ENCODE measurements at places on chromosomes 2 and 18. TPM values are rescaled to one million over a fixed set of nuclear protein-coding genes. Genes with fewer than 3 reads are reported as not detected.

CRYBA2 gene
- not detected for total RNA-seq

EIPR1 gene
- total RNA-seq = 17.9 TPM

LYG1 gene
- total RNA-seq = not detected

SPAST gene
- 13.6 TPM for total RNA-seq

ERFE gene
- 1.3 TPM for total RNA-seq

FOXI3 gene
- not detected for total RNA-seq

ATL2 gene
- total RNA-seq = 22.7 TPM

SPATS2L gene
- total RNA-seq = 90.3 TPM

VPS54 gene
- total RNA-seq = 22.1 TPM

COLEC12 gene
- total RNA-seq = 21.3 TPM

ANTXR1 gene
- 253 TPM for total RNA-seq

GRCh38 chr2:43047187-43047780, 179.1 kb downstream of the ZFP36L2 start:
- H3K4me3 ChIP-seq = no peak overlapping the region
- peaks cover 22% of the 10 kb centered on the region for H3K4me1 ChIP-seq
- DNase-seq = no peak

DNA sequence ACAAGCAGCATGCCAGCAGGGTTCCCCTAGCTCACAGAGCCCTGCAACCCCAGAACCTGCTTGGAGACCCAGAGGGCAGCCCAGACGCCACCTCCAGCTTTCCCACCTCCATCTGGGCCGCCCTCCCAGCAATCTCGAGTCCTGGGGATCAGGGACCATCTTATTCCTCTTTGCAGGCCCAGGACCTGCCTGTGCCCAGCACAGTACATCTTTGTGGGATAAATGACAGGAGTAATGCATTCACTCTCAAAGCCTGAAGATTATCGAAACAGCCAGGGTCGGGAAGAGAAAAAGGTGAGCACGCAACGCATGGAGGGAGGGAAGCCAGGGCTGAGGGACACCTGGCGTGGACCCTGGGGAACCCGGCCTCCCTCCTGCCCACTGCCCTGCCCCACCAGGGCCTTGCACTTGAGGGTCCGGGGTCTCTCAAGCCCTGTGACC, 144.1 kb downstream of the NDUFA10 start:
- DNase-seq = no peak
- H3K4me3 ChIP-seq = no peak overlapping the region
- no peaks in the 10 kb centered on the region for H3K27me3 ChIP-seq
- peak overlapping the region; percentile 88 for H3K27ac ChIP-seq

- H3K27me3 ChIP-seq = no peaks in the 10 kb centered on the region
- H3K27ac ChIP-seq = no peak overlapping the region
- H3K4me3 ChIP-seq = no peak overlapping the region
- no peak for DNase-seq
Observed at GRCh38 chr2:38174646-38175423, 98.9 kb upstream of the CYP1B1 start.

- DNase-seq = no peak
- H3K36me3 ChIP-seq = no peaks in the 10 kb centered on the region
- no peak overlapping the region for H3K4me3 ChIP-seq
Observed at GRCh38 chr2:190455358-190456095, 47.4 kb downstream of the MFSD6 start.

GRCh38 chr2:233173115-233173514, 78.4 kb upstream of the ATG16L1 start:
- no peak for DNase-seq
- H3K36me3 ChIP-seq = no peaks in the 10 kb centered on the region
- H3K27me3 ChIP-seq = no peaks in the 10 kb centered on the region
- H3K4me1 ChIP-seq = no peaks in the 10 kb centered on the region
- no peak overlapping the region for H3K4me3 ChIP-seq
- no peak overlapping the region for H3K27ac ChIP-seq

GRCh38 chr2:132519566-132519965, 103.0 kb downstream of the GPR39 start:
- no peaks in the 10 kb centered on the region for H3K27me3 ChIP-seq
- no peak for DNase-seq
- H3K36me3 ChIP-seq = no peaks in the 10 kb centered on the region
- no peak overlapping the region for H3K4me3 ChIP-seq

DNA sequence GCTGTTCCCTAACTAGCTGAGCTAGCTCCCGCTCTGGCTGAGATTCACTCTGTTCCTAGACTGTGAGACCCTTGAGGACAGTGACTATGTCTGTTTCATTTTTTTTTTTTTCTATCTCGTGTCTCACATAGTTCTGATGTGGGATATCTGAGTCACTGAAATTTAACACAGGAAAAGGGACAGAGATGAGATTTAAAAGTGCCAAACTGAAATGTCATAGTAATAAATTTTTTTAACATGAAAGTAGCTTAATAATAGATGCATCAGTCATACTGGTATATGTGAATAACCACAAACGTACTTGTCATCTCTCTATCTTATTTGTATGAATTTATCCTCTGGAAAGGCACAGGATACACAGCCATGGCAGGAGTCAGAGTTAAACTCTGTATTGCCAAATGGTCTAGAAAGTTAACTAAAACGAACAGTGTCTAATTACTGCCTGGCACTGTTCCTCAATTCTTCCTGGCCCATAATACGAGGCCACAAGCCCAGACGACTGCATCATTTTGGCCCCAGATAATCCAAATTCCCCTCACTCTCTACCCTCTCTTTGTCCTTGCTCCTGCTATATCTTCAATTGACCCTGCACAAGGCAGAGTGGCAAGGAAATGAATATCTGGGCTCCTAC, 87.5 kb downstream of the SATB2 start:
- no peaks in the 10 kb centered on the region for H3K36me3 ChIP-seq
- no peaks in the 10 kb centered on the region for H3K4me1 ChIP-seq
- no peak overlapping the region for H3K27ac ChIP-seq
- no peaks in the 10 kb centered on the region for H3K27me3 ChIP-seq

DNA sequence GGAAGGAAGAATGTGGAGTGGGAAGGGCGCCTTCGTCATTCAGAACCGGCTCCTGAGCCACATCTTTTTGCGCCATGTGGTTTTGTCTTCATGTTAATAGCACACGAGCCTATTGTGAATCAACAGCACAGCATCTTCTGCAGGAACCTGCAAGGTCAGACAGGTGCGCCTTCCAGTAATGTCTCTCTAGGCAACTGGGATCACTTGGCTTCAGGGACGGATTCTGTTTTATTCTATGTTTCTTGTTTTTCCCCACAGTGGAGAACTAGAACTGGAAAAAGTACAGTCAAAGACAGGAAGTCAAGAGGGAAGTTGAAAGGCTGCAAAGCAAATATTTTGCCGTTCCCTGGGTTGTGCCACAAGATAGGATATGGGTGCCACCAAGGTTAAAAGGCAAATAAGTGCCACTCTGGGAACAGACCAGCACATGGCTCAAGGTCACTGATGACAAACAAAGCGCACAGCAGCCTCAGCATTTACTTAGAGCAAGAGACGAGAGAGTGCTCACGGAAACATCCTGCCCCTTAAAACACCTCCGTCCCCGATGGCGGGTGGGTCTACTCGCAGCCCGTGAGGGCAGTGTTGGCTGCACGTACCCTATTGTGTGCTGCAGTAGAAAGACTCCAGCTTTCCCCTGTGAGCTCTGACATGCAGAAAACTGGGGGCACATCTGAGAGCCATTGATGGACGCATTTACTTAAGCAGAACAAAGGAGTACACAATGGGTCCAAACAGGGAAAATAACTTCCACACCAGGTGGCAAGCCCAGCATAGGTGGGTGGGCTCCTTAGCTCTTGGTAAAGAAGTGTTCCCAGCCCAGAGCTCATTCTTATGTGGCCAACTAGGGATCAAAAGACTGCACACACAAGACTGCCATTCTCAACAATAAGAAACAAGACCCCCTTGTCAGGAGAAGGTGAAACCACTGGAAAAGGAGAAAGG, 107.2 kb upstream of the PARD3B start:
- no peaks in the 10 kb centered on the region for H3K27me3 ChIP-seq
- no peak for DNase-seq
- no peak overlapping the region for H3K27ac ChIP-seq
- H3K36me3 ChIP-seq = no peaks in the 10 kb centered on the region
- no peaks in the 10 kb centered on the region for H3K4me1 ChIP-seq
- H3K4me3 ChIP-seq = no peak overlapping the region

GRCh38 chr2:241168366-241168765, 18.1 kb downstream of the PPP1R7 start:
- H3K4me3 ChIP-seq = no peak overlapping the region
- peaks cover 47% of the 10 kb centered on the region for H3K36me3 ChIP-seq
- H3K4me1 ChIP-seq = no peaks in the 10 kb centered on the region
- no peaks in the 10 kb centered on the region for H3K27me3 ChIP-seq
- no peak for DNase-seq

GRCh38 chr2:234689911-234690379, 193.1 kb upstream of the ARL4C start:
- H3K36me3 ChIP-seq = no peaks in the 10 kb centered on the region
- peaks cover 28% of the 10 kb centered on the region for H3K4me1 ChIP-seq
- no peaks in the 10 kb centered on the region for H3K27me3 ChIP-seq
- no peak overlapping the region for H3K4me3 ChIP-seq

- no peak overlapping the region for H3K4me3 ChIP-seq
- no peaks in the 10 kb centered on the region for H3K27me3 ChIP-seq
- DNase-seq = no peak
- no peaks in the 10 kb centered on the region for H3K36me3 ChIP-seq
Observed at GRCh38 chr2:124983595-124983994, 958.5 kb downstream of the CNTNAP5 start.

- no peak overlapping the region for H3K27ac ChIP-seq
- H3K4me1 ChIP-seq = no peaks in the 10 kb centered on the region
- H3K27me3 ChIP-seq = no peaks in the 10 kb centered on the region
- no peak overlapping the region for H3K4me3 ChIP-seq
- H3K36me3 ChIP-seq = no peaks in the 10 kb centered on the region
Observed at GRCh38 chr2:33730193-33730592, 131.1 kb upstream of the FAM98A start.

DNA sequence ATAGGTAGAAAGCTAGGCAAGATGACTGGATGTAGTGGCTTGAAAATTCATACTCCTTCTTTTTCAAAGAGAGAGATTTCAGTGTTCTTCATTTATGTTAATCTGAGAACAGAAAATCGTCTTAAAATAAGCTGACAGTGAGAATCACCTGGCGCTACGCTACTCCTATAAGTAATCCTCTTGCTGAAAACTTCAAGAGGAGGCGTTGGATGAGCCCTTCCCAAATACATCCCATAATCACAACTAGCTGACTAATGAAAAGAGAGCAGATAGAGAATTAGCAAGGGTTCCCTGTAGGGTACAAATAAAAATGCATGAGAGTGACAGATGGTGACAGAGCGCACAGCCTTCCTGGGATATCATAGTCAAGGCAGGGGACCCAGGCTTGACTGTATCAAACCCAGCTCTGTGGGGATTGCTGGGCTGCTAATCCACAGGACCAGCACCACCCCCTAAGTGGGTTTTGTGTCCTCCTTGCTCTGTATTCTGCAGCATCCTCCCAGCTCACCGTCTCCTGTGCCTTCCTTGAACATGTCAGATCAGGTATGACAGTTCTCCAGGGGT, 280.2 kb downstream of the SP3 start:
- H3K4me3 ChIP-seq = no peak overlapping the region
- no peaks in the 10 kb centered on the region for H3K4me1 ChIP-seq
- no peaks in the 10 kb centered on the region for H3K36me3 ChIP-seq
- H3K27ac ChIP-seq = no peak overlapping the region
- DNase-seq = no peak

GRCh38 chr2:132757002-132757589, 87.1 kb upstream of the LYPD1 start:
- no peak for DNase-seq
- H3K27ac ChIP-seq = no peak overlapping the region
- no peaks in the 10 kb centered on the region for H3K36me3 ChIP-seq
- H3K4me3 ChIP-seq = no peak overlapping the region
- no peaks in the 10 kb centered on the region for H3K27me3 ChIP-seq

- no peak overlapping the region for H3K4me3 ChIP-seq
- H3K36me3 ChIP-seq = no peaks in the 10 kb centered on the region
- no peak overlapping the region for H3K27ac ChIP-seq
Observed at GRCh38 chr2:113965644-113966043, 75.8 kb downstream of the ACTR3 start.

DNA sequence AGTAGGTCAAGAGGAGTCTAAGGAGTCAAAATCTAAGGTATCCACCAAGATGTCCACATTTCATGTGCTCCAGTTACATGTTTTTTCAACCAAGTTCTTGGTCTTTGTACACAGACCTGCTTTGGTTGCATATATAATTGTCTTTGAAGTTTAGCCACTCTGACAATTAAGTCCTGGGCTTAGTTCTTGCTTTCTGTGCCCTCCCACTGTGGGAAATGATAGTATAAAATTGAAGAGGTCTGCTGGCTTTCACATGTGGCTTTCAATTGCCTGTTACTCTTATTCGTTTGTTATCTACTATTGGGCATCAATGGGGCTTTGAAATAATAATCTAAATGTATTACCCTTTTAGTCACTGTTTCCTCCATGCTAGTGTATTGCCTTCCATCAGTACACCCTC, 72.8 kb downstream of the TBR1 start:
- H3K4me3 ChIP-seq = no peak overlapping the region
- no peak overlapping the region for H3K27ac ChIP-seq
- H3K27me3 ChIP-seq = no peaks in the 10 kb centered on the region
- H3K4me1 ChIP-seq = no peaks in the 10 kb centered on the region

DNA sequence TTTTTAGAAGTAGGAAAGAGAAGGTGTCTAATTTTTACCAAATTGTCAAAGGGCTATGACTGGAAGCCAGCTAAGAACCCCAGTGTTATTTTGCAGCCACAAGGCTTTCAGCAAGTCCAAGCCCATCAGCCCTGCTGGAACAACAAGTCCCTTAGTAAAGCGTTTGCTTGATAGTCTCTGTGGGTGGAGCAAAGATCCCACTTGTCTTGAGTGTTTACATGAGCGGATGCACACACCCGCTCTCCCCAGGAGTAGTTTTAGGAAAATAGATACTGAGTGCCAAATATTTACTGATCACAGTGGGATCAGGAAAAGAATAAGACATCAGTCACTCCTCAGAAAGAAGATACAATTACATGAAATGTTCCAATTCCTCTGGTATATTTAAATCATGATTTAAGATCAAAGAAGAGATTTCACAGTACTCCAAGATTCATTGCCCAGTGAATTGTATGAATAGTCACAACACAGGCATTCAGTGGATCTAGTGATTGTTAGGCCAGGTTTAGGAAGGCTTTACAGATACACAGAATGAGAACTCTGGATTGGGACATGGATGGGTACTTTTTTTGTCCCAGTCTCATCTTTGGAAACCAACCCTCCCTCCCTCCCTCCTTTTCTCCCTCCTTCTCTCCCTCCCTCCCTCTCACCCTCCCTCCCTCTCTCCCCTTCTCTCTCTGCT, 514.9 kb downstream of the PTPRM start:
- H3K4me1 ChIP-seq = no peaks in the 10 kb centered on the region
- no peak overlapping the region for H3K4me3 ChIP-seq
- no peak overlapping the region for H3K27ac ChIP-seq
- H3K36me3 ChIP-seq = no peaks in the 10 kb centered on the region
- no peak for DNase-seq

- H3K4me3 ChIP-seq = no peak overlapping the region
- H3K36me3 ChIP-seq = no peaks in the 10 kb centered on the region
- no peaks in the 10 kb centered on the region for H3K4me1 ChIP-seq
- H3K27ac ChIP-seq = no peak overlapping the region
Observed at GRCh38 chr18:70232261-70232660, 26.8 kb upstream of the RTTN start.
